ENCODE measurements at places on chromosomes 13 and 19.

- no peak for DNase-seq
These were observed 1027.1 kb upstream of the PCDH9 start for GRCh38 chr13:68257111-68257842.

GRCh38 chr13:60679131-60679530, 282.1 kb downstream of the TDRD3 start:
- no peak for DNase-seq

DNA sequence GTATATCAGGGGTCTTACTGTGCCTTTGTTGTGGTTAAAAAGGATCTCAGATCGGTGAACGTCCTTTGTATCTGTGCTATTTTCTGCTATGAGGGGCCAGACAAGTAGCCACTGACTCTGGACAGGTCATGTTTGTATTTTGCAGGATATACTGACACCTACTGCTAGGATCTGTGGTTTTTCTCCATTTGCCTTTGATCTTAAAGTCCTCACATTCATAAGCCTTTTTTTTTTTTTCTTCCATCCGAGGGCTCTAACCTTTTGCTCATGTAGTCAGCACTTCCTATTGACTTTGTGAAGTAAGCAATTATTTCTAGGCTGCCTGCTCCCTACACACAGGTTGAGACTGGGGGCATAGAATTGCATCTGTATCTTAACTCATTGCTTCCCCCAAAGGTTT, 106.2 kb downstream of the SLITRK5 start:
- no peak for DNase-seq

DNA sequence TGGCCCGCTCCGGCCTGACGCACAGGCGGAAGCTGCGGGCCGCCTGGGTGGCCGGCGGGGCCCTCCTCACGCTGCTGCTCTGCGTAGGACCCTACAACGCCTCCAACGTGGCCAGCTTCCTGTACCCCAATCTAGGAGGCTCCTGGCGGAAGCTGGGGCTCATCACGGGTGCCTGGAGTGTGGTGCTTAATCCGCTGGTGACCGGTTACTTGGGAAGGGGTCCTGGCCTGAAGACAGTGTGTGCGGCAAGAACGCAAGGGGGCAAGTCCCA, 4.4 kb downstream of the FFAR1 start:
- DNase-seq = no peak

GRCh38 chr13:44068169-44068568, 188.5 kb downstream of the LACC1 start:
- no peak for DNase-seq

DNA sequence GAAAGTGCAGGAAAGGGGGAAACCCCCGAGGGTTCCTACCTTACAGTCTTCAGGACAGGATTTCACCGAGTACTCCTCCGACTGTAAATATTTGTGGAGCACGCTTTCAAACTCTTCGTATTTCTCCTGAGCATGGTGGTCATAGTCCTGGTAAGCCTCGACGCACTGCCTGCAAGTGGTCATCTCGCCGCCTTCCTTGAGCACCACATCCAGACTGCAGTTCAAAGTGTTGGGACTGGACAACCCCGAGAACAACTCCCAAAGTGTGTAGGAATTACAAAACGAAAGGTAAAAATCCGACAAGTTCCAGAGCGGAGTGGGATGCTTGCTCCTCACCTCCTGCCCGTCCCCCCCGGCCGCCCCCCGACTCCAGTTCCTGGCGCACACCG, 349.7 kb downstream of the LIG4 start:
- DNase-seq = no peak

Measured in anterior cingulate cortex (tissue), 58 donors.